T-cell (primary cell): ENCODE measurements at places on chromosomes 5 and 9. TPM values are rescaled to one million over a fixed set of nuclear protein-coding genes. Genes with fewer than 3 reads are reported as not detected.

- no peak overlapping the region for H3K27ac ChIP-seq
- H3K36me3 ChIP-seq = peaks cover 4% of the 10 kb centered on the region
- no peaks in the 10 kb centered on the region for H3K27me3 ChIP-seq
- no peaks in the 10 kb centered on the region for H3K4me1 ChIP-seq
Observed at GRCh38 chr9:126844085-126844484, 16.4 kb upstream of the ZBTB34 start.

Gene ADRB2
- 2.3 TPM for total RNA-seq

Gene DOCK8
- 173 TPM for total RNA-seq

Gene ISOC1
- total RNA-seq = 9.7 TPM

DNA sequence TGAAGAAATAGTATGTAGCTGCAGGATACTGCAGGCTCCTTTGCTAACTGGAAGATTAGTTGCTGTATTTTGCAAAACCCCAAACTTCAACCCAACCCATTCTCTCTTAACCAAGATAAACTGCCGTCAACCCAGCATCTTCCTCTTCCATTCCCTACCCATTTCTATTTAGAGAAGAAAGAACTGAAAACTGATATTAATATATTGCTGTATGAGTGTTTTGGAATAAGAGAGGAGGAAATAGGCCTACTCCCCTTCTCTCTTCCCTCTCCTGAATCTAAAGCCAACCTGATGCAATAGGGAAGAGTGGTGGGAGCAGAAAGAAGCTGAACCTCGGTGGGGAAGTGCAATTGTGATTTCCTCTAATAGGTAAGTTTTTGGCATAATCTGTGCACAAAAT, 83.7 kb downstream of the TMEM215 start:
- no peaks in the 10 kb centered on the region for H3K4me1 ChIP-seq
- H3K36me3 ChIP-seq = no peaks in the 10 kb centered on the region
- H3K27me3 ChIP-seq = no peaks in the 10 kb centered on the region
- no peak overlapping the region for H3K4me3 ChIP-seq
- H3K27ac ChIP-seq = no peak overlapping the region

Gene SPACA9
- total RNA-seq = 1.4 TPM

GRCh38 chr9:83698976-83699585, 8.7 kb downstream of the UBQLN1 start:
- peaks cover 25% of the 10 kb centered on the region for H3K4me1 ChIP-seq
- no peaks in the 10 kb centered on the region for H3K36me3 ChIP-seq
- H3K27me3 ChIP-seq = no peaks in the 10 kb centered on the region
- no peak overlapping the region for H3K27ac ChIP-seq
- H3K4me3 ChIP-seq = no peak overlapping the region
